ENCODE measurements at places on chromosomes 6 and 20.

DNA sequence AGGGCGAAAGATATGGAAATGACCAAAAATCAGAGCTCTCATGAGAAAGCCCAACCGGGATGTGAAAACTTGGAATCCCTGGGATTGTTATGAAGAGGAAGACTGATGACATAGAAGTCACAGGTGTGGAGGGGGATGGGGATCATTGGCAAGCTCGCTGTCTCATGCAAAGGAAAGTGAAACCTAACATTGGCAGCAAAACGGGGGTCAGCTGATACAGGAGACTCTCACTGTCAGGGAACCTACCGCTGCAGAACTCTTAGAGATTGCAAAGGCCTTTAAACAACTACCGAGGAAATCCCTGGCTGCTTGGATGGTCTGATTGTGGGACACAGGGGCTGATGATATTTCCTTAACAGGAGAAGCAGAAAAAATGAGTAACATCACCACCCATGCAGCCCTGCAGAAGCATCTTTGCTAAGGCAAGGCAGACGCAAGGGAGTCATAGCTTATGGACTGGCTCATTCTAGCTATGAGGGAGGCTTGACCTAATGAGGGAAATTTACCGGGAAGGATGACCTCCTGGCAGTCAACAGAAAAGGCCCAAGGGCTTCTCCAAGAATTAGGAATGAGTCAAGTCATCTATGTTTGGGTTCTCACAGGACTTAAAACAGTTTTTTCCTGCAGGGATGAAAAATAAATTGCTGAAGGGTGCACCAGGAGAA is 7.0 kb downstream of the MUC21 start:
- no peak for DNase-seq

DNA sequence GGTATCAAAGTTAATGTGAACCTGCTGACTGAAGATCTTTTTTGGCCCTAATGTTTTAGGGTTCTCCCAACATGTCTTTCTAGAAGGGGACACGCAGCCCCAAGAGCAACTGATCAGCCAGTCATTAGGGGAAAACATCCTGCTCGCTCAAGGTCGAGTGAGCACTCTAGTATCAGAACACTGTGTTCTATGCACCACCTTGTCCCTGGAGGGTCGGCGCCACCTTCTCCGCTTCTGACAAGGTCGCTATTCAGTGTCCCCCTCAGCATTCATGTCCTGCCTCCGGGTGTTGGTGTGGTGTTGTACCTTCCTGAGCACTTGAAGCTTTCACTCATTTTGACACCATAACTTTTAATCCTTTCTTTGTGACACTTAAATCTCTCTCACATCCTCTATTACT is 331.2 kb upstream of the KCNQ5 start:
- DNase-seq: no peak

- DNase-seq: no peak
Measured at GRCh38 chr20:20130399-20130798, 78.1 kb downstream of the CFAP61 start.

DNA sequence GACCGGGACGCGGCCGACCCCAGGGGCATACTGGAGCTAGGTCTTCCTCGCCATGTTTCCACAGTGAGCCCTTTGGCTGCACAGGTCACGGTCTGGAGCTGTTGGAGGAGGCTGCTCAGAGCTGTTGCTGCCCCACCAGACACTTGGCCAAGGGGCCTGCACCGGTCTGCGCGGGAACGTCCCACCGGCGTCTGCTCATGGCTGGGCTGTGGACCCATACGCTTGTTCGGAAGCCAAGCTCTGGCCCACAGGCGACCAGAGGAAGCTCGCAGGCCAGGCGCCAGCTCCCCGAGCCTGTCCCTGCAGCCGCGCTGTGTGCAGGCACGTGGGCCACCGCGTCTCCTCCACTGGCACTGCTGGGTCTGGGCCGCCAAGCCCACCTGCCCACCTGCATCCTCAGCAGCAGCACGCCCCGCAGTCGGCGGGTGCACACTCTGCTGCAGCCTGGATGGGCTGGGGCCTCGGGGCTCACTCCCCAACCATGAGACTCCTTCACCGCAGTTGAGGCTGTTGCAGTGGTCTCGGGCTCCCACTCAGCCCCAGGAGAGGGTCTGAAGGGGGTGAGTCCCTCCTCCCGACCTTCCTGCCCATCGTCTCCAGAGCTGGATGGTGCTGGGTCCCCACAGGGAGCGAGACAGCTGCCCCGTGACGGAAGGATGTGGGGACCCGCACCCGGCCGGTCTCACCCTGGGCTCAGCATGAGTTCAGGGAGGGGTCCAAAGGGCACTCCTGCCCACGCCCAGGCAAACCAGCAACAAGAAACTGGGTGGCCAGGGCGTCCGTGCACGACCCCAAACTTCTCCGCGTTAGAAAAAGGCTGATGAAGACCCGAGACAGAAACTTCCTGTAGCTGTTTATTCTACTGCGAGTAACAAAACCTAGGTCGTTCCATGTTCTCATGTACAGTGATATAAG is 15.5 kb upstream of the TCFL5 start:
- DNase-seq: no peak

- DNase-seq: no peak
Measured at GRCh38 chr6:157155804-157156203, 167.5 kb downstream of the TMEM242 start.

GRCh38 chr6:143619824-143620401 is 57.9 kb upstream of the PHACTR2 start:
- DNase-seq: no peak

GRCh38 chr6:14638906-14639761 is 521.6 kb downstream of the CD83 start:
- DNase-seq: no peak

DNA sequence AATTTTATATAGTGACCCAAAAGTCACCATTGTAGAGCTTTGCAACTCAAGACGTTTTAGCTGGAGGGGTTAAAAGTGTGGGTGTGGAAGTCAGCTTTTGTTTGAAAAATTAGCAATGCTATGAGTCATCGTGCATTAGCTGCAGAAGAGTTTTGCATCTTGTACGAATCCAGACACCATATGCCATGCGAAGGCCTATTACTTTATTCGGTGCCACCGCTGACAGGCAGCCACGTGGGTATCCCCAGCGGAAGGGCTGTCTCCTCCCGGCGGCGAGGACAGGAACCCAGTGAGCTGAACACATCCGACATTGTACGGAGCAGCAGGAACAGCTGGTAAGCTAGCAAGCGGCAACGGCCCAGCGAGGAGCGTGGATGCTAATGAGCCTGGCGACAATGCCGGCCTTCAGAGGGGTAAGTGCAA is 84.4 kb downstream of the INSM1 start:
- no peak for DNase-seq

- DNase-seq: no peak
Measured at GRCh38 chr20:51898788-51899187, 96.5 kb upstream of the SALL4 start.

GRCh38 chr6:34654061-34654710 is 42.4 kb downstream of the ILRUN start:
- DNase-seq: no peak

- DNase-seq: no peak
Measured at GRCh38 chr20:46249671-46250070, 58.6 kb downstream of the CDH22 start.

DNA sequence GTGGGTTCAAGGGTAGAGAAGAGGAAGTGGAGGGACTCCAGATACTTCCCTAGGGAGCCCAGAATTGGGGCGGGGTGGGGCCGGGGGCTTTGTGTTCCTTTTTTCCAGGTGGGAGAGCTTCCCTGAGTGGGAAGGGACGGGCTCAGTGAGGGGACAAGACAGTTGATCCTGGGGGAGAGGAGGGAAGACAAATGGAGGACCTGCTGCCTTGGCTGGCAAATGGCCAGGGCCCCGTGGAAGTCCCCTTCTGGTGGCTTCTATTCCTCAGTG is 2.6 kb downstream of the CTSZ start:
- DNase-seq: peak; percentile 36

DNA sequence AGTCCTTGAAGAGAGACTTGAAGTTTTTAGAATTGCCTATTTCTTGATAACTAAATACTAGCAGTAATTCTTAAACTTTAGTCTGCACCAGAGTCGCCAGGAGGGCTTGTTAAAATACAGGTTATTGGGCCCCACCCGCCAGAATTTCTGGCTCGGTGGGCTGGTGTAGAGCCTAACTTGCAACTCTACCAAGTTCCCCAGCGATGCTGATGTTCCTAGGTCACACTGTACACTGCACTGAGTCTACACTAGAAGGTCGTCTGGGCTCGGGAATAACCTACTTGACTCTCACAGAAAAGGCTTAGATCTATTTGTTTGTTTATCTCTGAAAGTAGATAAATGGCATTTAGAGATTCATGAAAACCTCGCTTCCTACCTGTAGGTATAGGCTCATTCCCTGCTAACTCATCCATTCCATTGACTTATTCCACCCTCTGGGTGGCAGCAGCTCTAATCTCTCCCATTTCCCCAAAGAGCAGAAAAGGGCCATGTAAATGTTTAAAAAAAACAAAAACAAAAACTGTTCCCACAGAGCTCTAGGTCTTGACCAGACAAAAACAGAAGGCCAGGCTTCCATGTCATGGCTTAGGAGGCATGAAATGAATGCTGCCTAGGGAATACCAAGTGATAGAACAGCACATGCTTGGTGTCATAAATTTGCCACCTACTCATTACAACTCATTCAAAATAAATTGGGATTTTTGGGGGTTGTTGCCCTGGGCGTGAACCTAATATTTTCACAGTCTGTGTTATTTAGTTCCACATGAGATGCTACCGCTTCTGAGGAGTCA is 292.1 kb downstream of the ADGB start:
- no peak for DNase-seq

GRCh38 chr20:24767623-24768100 is 181.4 kb upstream of the CST7 start:
- DNase-seq: no peak

GRCh38 chr20:62240020-62240685 is 1.8 kb downstream of the OSBPL2 start:
- DNase-seq: no peak

DNA sequence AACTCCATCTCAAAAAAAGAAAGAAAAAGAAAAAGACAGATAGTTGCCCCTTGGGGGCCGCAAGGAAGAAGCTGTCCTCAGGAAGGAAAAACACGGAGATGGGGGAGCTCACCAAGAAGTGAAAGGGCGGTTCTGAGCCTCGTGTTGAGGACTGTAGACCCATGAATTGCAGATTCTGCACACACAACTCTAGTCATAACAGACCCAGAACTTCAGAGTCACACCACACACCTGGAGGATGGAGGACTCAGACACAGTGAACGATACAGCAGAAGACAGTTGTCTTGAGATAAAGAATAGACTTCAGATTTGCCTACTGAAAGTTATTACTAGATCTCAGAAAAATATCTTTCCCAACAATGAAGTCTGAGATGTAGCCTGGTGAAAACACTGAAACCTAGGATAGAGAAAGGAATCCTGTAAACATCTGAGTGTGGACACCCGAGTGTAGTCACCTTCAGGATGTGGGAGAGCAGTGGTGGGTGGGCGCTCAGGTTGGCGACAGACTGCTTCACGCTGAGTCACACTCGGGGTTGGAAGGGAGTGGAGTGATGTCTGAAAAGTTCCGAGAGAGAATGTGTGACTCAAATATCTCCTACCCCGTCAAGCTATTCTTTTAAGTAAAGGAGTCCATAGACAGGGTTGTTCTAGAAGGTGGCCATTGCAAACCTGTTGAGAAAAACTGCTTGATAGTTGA is 88.1 kb downstream of the MAP3K4 start:
- peak; percentile 2 for DNase-seq

DNA sequence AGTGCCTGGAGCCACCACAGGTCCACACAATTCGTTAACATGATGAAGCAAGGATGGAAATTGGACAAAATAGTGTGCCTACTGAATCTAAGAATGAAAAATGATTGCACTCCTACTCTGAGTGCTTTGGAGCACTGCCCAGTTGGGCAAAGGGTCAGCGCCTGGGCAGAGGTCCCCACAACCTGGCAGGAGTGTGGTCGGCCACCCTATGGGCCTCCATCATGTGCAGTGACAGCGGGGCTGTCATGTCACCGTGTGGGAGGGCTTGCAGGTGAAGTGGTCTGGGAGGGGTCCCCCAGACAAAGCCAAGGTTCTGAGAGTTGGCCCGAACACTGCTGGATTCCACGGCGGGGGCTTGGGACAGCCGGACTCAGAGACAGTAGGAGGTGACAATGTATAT is 36.2 kb upstream of the CD93 start:
- no peak for DNase-seq

DNA sequence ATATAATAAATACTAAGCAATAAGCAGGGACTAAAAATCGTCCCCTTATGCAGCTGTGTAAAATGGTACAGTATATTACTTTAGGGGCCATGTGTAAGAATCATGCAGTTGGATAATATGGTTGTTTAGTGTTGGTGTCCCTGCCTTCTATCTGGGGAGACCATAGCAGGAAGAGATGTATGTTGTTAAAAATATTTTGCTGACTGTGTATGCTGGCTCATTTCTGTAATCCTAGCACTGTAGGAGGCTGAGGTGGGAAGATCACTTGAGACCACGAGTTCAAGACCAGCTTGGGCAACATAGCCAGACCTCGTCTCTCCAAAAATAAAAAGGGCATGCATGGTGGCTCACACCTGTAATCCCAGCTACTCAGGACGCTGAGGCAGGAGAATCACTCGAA is 5.6 kb downstream of the PANK2 start:
- no peak for DNase-seq

DNA sequence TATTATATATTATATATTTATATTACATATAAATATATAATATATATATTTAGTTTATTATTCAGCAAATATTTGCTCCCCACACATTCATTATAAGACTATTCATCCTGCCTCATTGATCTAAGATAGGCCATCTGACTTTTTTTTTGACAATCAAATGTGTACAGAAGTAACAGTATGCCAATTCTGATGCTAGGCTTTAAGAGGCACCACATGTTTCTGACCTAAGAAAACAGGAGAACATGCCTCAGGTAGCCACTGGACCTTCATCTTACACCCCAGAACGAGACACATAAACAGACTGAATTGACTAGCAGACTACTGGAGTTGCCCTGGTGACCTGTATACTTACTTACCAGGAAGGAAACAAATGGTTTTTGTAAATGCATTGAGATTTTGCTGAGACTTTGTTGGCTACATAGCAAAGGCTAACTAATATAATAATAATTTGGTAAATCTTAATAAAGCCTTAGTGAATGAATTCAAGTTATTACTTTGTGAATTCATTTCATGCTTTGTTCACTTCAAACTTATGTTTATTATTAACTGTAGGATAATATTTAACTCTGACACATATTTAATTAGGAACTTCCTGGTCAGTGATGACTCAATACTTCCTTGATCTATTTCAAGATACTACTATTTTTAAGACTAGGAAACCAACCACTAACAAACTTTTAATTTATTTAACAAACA is 13.4 kb upstream of the MYO6 start:
- no peak for DNase-seq

DNA sequence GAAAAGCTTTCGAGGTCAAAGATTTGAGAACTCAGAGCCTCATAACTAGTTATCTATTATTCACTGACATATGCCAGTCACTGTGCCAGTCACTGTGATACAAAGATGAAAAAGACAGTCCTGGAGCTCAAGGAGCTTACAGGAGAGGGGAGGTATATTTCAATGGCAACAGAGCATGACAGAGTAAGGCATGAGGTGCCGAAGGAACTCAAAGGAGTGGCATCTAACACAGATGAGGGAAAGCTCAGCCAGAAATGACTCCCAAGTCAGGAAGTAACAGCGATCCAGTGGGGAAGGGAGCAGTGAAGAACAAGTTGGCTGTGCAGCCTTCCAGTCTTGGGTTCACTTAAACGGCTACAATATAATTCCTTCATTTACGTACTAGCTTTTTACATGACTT is 46.6 kb downstream of the DTNBP1 start:
- DNase-seq: no peak

GRCh38 chr6:25297823-25298522 is 18.8 kb downstream of the CARMIL1 start:
- no peak for DNase-seq
